HT1080 (cell line): ENCODE measurements at places on chromosomes 1 and 21.

GRCh38 chr1:38029685-38030511, 16.7 kb downstream of the POU3F1 start:
- DNase-seq: peak; percentile 91

DNA sequence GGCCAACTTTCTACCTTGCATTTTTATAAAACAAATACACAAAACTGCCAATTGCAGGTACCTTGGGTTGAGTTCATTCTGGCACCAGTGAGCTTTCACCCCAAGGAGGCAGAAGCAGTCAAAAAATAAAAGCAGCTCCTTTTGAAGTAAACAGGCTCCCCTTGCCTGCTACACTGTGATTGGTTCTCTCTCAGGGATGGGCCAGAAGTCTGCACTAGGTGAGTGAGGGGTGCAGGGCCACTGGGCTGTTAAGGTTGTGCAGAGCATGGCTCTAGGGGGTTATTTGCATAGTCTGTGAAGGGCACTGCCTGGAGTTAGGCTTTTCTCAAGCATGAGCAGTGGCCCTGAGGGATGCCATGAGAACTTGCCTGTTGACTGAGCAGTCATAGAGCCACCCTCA, 39.1 kb downstream of the AKNAD1 start:
- no peak for DNase-seq

GRCh38 chr1:145758116-145758515, 38.8 kb downstream of the CD160 start:
- no peak for DNase-seq

DNA sequence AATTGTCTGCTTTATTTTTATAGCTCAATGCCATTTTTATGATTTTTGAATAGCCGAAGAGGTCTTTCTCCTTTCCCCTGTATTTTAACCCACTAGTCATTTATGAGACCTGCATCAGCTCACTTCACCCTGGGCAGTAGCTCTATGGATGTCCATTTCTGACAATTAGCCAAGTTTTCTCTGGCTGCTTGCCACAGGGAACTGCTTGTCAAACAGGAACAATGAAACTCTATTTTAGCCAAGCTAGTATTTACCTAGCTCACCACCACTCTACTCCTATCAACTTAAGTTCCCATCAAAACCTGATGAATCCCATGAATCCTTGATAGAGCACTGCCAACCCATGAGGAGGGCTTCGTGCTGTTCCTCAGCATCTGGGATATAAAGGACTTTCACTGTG, 406.7 kb downstream of the RWDD3 start:
- DNase-seq: no peak

- no peak for DNase-seq
These were observed 8.3 kb upstream of the KANK4 start for GRCh38 chr1:62327360-62328055.

GRCh38 chr1:184820218-184820750, 65.6 kb upstream of the EDEM3 start:
- DNase-seq: no peak

DNA sequence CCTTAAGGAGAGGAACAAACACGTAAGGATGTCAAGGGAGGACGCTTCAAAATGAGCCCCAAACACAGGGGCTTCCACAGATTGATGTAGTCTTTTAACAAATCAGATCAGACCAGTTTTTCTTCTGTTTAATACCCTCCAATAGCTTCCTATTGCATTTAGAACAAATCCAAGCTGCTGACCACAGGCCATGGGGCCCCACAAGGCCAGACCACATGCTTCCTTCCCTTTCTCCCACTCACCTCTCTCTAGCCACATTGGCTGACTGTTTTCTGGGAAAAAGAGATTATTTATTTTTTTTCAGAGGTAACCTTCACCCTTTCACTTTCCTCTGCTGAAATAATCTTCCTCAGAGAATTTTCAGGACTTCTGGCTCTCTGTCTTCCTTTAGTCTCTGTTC, 380.6 kb downstream of the SIPA1L2 start:
- no peak for DNase-seq

- DNase-seq: no peak
These were observed 88.2 kb downstream of the CAMTA1 start for GRCh38 chr1:6873298-6874015.

DNA sequence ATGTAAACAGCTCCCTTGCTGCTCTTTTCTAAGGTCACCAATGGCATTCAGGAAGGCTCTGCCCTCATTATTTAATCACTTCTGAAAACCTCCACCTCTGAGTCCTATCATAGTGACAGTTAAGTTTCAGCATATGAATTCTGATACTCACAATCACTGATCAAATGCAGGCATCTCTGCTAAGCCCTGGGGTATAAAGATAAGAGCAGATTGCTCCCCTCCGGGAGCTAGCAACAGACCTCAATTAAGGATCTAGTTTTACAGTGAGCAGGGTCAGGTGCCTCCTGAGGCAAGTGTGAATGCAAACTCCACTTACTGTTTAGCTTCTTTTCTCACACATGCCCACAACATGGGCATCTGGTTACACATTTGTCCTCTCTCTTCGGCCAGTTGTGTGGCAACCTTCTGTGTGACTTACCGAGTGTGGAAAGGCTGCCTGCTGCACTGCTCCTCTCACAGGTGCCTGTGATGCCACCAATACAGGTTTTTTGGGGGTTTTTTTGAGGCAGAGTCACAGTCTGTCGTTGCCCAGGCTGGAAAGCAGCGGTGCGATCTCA, 15.0 kb downstream of the IL10RB start:
- no peak for DNase-seq

DNA sequence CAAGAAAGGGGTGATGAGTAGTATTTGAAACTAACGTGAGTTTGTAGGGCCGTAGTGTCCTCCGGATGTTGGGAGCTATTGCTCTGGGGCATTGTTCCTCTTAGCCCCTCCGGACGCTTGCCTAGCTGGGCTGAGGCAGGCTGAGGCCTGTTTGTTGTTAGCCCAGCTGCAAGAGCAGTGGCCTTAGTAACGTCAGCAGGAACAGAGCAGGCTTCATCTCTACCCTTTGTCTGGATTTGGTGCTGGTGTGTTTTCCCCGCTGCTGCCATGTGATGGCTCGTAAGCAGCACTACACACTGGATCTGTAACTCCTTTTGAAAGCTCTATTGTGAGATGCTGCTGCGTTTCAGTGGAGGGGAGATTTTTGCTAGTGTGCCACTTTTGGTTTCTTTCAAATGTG, 57.6 kb downstream of the DNM3 start:
- DNase-seq: no peak

- peak; percentile 53 for DNase-seq
These were observed 910 bp upstream of the RERE start for GRCh38 chr1:8818325-8818775.

GRCh38 chr1:114087495-114087894, 66.2 kb downstream of the SYT6 start:
- no peak for DNase-seq

GRCh38 chr1:11518016-11518701, 39.2 kb downstream of the DISP3 start:
- no peak for DNase-seq

- DNase-seq: no peak
These were observed 385.2 kb downstream of the NUF2 start for GRCh38 chr1:163706915-163707314.

GRCh38 chr21:34713621-34714020, 44.8 kb downstream of the CLIC6 start:
- DNase-seq: no peak

DNA sequence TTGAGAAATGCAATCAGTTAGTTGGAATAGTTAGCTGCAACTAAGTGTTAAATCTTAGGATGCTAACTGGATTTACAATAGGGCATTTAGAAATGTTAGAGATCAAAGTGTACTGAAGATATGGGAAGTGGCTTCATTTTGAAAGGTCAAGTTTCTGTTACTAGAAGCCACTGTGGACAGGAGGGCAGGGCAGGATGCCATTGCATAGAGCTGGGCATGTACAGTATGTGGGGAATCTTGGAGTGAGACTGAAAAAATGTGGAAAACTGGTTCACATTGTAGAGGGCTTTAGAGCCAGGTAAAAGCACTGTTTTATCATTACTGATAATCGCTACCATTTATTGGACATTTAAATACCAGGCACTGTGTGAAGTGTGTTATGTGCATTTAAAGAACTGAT, 31.0 kb downstream of the ARID1A start:
- no peak for DNase-seq

DNA sequence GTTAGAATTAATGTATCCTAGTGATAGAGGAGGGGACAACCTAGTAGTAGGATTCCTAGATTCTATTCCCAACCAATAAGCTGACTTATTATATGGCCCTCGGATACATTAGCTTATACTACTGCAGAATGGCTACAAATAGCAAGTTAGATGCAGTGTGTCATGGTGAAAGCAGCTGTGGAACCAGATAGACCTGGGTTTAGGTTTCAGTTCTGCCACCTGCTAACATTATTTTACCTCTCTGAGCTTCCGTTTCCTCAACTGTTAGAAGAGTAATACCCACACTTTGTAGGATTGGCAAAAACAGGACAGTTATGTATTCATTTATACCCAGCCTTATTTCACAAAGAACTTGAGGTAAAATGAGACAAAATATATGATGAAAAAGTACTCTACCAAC, 21.6 kb upstream of the MAGOH start:
- no peak for DNase-seq

GRCh38 chr1:54336116-54336515, 70.1 kb downstream of the SSBP3 start:
- DNase-seq: no peak

DNA sequence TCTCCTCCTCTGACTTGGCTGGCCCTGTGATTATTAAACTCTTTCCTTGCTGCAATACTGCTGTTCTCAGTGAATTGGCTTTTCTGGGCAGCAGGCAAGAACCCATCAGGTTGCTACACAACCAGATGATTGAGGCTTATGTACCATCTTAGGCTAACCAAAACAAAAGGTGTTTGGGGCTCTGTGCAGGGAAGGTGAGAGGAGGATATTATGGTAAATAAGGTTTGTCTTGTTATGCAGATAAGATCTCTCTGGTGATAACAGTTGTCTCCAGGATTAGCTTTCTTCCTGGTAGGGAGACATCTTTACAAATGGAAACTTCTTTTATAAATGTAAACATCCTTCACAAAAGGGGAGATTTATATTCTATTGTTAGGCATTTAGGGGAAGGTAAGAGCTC, 44.5 kb upstream of the GORAB start:
- no peak for DNase-seq

GRCh38 chr21:45538381-45539045, 3.7 kb downstream of the SLC19A1 start:
- DNase-seq: no peak

DNA sequence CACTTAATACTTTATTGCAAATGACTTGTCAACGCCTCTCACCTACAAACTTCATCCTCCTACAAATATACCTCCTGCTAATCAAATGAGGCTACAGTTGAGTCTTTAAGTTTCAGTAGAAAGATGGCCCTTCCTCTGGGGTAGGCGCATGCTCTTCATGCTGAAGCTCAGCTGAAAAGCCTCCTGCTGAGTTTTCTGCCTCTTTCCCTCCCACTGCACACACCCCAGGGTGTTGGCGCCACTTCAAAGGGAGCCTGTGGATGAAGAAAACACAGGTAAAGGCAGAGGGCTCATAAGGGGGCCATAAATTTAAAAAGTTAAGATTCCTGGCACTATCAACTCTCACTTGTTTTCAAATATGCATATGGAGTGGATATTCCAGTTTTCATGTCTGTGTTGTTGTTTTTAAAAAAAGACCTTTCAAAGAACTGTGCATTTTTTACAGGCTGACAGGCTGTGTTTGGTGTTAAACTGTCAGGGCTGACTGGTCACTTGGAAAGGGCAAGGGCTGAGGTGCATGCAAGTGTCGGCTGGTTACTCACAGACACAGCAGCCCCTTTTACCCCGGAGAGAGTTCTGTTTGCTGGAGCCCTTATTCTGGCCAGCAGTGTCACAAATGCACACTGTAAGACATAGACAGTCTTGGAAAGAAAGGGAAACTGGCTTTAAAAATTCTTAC, 42.9 kb upstream of the LGALS8 start:
- DNase-seq: no peak

GRCh38 chr1:175268720-175269119, 76.1 kb upstream of the KIAA0040 start:
- DNase-seq: peak; percentile 51

DNA sequence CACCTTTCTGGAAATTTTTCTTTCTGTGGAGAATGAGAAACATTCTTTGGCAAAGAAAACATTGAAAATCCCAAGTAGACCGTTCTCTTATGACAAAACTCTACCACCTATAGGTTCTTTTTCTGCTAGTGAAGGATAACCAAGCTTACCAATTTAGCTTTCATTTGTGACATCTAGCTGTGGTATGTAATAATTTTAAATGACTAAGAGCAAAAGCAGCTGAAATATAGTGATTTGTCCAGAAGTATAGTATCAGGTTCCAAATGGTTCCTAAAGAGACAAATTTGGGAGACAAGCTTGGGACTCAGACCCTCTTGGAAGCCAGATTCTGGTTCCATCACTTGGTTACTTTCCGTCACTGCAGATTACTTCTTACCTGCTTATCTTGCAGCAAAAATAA, 24.4 kb downstream of the FUBP1 start:
- no peak for DNase-seq

GRCh38 chr1:34685225-34685624, 69.6 kb upstream of the GJB5 start:
- DNase-seq: no peak

- DNase-seq: no peak
These were observed 378.9 kb downstream of the TTLL7 start for GRCh38 chr1:83620016-83620415.

- DNase-seq: no peak
These were observed 12.4 kb downstream of the VANGL1 start for GRCh38 chr1:115654125-115654524.

DNA sequence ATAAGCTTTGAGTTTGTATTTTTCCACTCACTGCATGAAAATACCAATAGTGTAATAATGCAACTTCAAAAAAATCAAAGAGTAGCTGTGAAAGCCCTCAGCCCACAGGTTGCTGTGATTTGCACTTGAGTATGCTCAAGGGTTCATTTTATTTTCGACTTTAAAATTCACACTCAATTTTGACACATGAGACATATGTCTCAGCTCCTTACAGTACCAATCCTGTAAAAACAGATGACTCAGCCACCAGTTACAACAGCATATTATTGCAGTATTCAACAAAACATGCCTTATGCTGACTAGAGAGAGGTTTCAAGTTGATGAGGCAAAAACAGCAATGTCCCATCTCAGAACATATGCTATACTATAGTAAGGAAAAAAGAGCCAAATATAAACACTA, 66.1 kb downstream of the CYYR1 start:
- DNase-seq: peak; percentile 76

DNA sequence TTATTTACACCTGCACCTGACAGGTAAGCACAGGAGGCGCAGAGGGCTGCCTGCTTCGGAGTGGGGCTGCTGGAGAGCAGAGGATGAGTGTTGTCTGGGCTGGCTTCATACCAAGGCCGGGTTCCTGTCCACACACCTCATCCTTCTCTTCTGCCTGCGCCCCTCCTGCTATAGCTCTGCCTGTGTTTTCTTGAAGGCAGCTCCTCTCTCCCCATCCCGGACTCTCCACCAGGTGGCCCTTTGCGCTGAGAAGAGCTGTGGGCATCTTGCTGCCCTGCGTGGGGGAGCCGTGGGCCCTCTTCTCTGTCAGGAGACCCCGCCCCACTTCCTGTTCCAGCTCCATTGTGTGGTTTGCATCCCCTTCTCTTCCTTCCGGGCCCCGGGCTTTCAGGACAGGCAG, 35.0 kb downstream of the ARHGEF10L start:
- DNase-seq: no peak
